ENCODE measurements at places on chromosomes 2 and 18.

- no peak for DNase-seq
These were observed 1.5 kb downstream of the CACNB4 start for GRCh38 chr2:152097290-152097800.

DNA sequence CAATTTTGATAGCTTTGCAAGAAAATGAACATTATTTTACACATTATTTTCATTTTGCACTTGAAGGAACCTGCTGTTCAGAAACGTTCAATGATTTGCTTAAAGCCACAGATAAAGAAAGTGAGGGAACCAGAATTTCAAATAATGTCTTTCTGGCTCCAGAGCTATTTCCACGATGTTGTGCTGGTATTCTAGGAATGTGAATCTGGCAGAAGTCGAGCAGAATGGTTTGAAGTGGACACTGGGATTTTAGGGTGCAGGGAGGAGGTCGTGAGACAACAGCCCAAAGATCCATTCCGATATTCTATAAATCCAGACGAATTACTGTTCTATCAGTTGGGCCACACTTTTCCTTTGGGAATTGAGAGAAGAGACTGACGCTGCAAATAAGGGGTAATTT lies 2.2 kb downstream of the CCDC102B start:
- DNase-seq, result no peak

GRCh38 chr2:26612034-26612433 lies 29.1 kb downstream of the CIB4 start:
- DNase-seq, result no peak

DNA sequence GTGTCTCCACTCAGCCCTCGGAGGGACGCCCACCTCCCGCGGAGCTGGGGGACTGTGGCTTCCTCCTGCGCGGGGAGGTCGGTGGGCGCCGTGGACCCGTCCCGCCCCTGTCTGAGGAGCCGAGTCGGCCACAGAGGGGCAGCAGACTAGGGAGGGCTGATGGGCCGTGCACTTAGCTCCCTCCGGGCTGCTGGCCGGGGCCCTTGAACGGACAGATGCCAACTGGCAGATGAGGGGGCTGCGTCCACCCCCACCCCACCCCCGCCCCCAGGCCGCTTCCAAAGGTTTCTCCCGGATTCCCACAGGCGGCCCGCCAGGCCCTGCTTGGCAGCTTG lies 10.4 kb upstream of the UBE2F start:
- DNase-seq, result no peak

- no peak for DNase-seq
These were observed 268.3 kb downstream of the FBXO15 start for GRCh38 chr18:73879328-73879727.

Data from non-pigmented ciliary epithelial cell (primary cell).